ENCODE measurements at places on chromosomes 4 and X.

GRCh38 chr4:171876636-171877035 is 63.4 kb downstream of the GALNTL6 start:
- DNase-seq, result peak; percentile 22

GRCh38 chr4:13267091-13267490 is 217.0 kb downstream of the RAB28 start:
- no peak for DNase-seq

- no peak for DNase-seq
These were observed 7.8 kb upstream of the PPARGC1A start for GRCh38 chr4:23897564-23898109.

DNA sequence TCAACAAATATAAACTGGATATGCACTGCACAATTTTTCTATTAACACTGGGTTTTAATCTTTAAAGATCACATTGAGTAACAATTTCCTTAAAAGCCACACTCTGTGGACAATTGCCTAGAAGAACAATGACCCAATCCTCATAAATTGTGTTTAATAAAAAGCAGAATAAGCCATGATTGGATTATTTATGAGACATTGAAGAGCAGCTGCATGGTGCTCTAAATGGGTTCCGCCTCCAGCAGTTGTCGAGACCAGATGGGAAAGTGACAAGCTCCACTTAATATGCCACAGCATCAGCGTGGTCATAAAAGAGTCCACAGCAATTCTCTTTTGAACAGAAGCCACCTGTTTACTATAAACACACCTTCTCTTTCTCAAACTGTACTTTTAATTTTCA is 635.2 kb upstream of the FRG1 start:
- DNase-seq, result no peak

DNA sequence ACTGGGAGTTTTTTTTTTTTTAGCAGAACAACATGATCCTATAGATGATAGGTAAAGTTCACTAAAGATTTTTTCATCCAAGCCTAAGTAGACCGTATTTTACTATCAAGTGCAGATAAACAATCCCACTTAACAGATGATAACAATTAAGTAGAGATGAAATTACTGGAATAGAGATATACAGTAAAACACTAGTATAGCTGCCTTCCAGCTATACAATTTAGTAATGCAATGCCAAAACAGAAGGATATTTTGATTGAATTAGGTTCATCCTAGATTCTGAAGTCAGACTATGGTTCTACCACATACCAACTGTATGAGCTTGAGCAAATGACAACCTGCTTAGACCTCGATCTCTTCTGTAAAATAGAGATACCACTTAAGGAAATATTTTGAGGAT is 24.3 kb downstream of the KLHL8 start:
- DNase-seq, result no peak

GRCh38 chr4:15883610-15884243 is 54.8 kb downstream of the FGFBP1 start:
- no peak for DNase-seq

DNA sequence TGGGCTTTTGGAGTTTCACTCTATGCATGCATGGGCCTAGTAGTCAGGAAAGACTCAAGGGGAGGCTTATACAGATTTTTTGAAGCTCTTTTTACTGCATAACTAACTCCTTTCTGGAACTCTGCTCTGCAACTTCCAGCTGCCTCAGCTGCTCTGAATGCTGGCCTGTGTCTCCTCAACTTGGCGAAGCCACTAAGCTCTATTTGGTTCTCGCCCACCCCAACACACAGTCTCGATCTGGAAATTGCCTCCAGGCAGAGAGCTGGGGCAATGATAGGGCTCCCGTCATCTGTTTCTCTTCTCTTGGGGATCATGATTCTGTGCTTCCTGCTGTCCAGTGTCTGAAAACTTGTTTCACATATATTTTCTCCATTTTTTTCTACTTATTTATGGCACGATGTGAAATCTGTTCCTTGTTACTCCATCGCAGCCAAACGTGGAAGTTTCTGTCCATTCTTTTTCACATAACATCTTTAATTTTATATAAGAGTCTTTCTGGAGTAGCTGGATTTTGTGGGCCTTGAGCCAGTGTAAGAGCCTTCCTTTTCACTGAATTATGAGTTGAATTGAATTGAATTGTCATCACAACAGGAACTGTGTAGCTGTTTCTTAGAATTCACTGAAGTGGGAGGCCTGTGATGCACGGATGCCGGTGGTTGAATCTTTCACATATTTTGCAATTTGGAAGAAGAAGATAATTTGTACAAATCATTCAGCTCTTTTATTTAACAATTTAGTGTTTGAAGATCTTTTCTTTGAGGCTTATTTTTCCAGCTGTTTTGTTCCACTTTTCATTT is 9.0 kb downstream of the ZNF275 start:
- no peak for DNase-seq

GRCh38 chrX:1185561-1185960 is 26.9 kb downstream of the CRLF2 start:
- DNase-seq, result no peak

DNA sequence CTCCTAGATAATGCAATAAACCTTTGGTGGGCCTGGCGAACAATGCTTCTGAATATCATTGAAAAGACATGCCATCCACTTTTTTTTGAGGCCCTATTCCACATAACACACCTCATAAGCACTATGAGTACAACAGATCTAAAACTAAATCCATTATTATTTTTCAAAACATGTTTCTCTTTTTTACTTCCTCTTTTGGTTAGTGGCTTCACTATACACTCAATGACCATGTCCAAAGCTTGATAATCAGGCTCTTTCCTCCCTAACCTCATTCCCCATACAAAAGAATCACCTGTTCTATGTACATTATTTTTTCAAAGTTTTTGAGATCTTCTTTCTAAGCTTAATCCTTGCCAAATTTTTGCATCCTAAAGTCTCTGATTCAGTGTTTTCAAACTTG is 20.4 kb upstream of the NPY2R start:
- no peak for DNase-seq

GRCh38 chr4:69056150-69056549 is 40.1 kb upstream of the UGT2B7 start:
- no peak for DNase-seq

DNA sequence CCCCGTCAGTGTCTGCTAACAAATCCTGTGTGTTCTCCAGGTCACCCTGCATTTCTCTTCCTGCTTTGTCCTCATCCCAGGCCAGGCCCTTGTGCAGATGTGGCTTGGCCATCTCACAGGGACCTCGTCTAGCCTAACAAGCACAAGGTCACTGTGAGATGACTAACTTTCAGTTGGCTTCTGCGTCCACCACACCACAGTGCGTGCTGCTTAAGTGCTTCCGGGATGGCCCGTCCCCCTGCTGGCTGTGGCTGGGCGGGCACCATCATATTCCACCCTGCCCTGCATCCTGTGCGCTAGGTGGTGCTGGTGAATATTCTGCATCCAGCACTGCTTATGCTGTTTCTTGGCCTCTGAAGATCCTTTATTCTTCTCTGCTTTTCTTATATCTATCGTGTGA is 33.8 kb downstream of the RBBP7 start:
- DNase-seq, result no peak

- DNase-seq, result no peak
These were observed 19.1 kb upstream of the TEX13B start for GRCh38 chrX:108001218-108001814.

DNA sequence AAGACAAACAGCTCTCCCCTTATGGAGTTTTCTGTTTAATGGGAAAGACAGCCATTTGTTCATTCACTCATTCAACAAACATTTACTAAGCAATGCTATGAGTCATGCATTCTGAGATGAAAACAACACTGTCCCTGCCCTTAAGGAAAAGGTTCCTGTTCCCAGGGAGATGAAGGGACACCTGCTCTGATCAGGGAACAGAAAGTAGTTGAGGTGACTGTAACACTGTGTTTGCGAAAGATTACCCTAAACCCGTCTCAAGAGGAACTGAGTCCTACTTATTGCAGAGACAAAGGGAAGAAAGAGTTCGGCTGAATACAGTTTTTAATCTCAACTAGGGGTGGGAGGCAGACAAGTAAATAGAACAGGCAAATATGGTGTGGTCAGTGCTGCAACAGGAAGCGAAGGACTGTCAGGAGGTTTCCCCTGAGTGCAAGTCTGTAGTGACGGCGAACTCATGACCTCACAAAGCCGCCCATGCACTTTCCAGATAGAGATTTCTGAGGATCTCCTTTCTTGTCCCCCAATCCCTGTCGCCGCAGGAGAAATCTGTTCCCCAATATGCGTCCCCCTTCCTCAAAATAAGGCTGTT is 712 bp downstream of the STX18 start:
- no peak for DNase-seq

DNA sequence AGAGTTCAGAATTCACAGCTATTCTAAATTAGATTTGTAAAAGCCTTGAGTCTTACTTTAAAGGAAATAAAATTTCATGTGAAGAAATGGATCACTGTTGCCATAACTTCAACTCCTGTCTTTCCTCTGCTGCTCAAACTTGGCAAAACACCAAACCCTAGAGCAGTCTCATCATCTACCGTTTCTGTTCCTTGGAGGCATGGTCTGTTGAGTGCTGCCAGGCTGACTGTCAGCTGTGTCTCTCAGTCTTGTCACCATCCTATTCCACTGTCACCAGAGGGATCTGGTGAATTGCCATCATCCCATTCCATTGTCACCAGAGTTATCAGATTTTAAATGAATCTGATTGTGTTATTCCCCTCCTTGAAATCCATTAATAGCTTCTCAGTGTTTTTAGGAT is 55.6 kb downstream of the STIM2 start:
- DNase-seq, result no peak

DNA sequence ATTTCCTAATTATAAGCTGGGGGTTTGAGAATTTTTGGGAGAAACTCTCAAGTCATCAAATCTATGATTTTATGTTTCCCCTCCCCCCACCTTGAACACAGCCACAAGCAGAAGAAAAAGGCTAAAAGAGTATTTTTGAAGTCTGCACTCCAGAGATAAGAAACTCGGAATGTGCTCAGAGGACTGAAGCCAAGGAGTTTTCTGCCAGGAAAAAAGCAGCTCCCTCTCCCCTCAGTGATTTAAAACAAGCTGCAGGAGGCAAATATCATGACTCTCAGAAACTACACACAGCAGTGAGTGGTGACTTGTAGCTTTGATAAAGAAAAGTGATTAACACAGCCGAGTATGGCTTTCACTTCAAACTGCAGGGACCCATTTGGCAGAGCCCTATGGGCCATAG is 800.2 kb upstream of the FTHL17 start:
- no peak for DNase-seq

GRCh38 chr4:58809948-58810347 is 1699.8 kb upstream of the IGFBP7 start:
- DNase-seq, result no peak

DNA sequence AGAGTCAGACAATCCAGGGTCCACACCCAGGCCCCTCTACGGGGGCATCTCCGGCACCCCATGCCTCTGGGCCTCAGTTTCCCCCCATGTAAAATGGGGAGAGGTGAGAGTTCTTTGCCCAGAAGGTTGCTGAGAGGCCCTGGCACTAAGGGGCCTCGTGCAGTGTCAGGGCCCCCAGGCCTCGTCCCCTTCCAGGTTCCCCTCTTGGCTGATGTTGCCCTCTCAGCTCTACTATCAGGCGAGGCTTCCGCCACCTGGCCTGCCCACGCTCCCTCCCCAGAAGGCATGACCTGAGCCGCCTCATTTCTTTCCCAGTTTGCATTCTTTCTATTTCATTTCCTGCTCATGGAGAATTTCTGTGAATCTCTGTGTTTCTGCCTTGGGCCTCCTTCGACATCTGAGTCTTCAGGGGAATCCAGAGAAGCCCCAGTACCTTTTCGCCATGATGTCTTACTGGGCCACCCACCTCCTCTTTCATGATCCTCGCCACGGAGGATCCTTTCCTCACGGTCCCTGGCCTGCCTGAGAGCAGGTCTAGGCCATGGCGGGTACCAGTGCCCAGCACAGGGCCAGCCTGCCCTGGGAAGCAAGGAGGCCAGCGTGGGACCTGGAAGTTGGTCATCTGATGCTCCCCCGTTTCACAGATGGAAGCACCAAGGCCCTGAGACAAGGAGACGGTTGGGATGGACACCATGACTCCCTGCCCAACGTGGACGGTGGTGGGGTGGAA is 21.9 kb upstream of the MRFAP1 start:
- no peak for DNase-seq

- DNase-seq, result no peak
These were observed 374.8 kb downstream of the MID1IP1 start for GRCh38 chrX:39176105-39176504.

DNA sequence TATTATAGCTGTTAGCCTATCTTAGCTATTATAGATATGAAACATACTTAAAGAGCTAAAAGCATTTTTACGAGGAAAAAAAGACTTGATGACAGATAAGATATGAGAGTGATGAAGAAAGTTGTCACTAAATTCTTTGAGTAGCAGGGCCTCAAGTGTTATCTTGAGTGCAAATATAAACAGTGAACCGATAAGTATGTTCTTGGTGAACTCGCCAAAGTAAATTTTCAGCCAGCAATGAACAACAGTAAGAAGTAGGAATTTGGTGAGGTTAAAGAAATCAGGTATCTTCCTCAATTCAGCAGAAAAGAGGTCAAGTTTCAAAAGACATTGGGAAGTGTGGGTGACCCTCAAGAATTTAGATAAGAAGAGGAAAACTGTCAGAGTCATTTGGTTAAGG is 471.8 kb upstream of the FTHL17 start:
- no peak for DNase-seq

GRCh38 chr4:1512738-1513660 is 106.8 kb upstream of the NKX1-1 start:
- DNase-seq, result no peak

DNA sequence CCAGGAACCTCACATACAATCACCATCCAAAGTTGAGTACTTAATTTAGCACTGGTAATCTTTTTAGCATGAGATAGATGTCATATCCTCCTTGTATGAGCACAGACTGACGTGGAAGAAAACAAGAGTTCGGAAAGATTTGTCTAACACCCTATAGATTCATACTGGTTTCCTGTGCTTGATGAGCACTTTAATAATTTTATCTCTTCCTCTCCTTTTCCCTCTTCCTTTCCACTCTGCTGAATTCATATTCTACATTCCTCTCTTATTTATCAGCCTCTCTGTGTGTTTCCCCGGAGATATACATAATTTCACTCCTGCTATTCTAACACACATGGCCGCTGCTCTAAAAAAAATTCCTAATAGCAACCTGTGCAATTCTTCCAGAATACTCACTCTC is 273.9 kb downstream of the AFF2 start:
- DNase-seq, result no peak

GRCh38 chr4:173464481-173464880 is 65.5 kb downstream of the HAND2 start:
- DNase-seq, result no peak

GRCh38 chrX:115350711-115351381 is 61.3 kb downstream of the LUZP4 start:
- DNase-seq, result peak; percentile 62

DNA sequence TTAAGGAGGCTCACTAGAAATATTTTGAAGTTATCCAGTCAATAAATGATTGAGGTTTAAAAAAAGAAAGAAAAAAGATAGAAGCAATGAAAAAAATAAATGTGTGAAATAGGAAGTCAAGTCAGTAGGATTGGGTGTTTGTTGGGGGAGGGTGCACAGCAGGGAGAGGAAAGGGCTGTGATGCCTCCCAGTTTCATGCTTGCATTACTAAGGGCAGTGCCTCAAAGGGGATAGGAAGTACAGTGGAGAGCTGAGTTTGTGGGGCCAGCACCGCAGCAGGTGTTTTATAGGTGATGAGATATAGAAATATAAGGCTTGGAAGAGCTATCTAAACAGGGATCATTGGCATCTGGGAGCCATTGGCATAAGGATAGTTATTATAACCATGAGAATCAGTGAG is 919.2 kb downstream of the STIM2 start:
- no peak for DNase-seq
